Cortex of kidney (tissue), 1 donor: ENCODE measurements at places on chromosomes 7 and 10.

DNA sequence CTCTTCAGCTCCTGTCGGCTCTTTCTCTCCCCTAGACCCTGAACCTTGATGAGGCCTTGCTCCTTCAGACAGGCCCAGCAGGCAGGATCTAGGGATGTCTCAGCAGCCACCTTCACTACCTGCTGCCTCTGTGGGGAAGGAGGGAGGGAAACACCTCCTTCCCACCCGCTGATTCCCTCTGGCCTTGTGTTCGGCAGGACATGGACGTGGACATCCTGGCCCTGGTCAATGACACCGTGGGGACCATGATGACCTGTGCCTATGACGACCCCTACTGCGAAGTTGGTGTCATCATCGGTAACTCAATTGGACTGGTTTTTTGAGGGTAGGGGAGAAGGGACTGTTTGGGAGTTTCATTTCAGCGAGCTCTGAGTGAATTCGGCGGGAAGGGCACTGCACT is 20.3 kb downstream of the HKDC1 start:
- DNase-seq: no peak

DNA sequence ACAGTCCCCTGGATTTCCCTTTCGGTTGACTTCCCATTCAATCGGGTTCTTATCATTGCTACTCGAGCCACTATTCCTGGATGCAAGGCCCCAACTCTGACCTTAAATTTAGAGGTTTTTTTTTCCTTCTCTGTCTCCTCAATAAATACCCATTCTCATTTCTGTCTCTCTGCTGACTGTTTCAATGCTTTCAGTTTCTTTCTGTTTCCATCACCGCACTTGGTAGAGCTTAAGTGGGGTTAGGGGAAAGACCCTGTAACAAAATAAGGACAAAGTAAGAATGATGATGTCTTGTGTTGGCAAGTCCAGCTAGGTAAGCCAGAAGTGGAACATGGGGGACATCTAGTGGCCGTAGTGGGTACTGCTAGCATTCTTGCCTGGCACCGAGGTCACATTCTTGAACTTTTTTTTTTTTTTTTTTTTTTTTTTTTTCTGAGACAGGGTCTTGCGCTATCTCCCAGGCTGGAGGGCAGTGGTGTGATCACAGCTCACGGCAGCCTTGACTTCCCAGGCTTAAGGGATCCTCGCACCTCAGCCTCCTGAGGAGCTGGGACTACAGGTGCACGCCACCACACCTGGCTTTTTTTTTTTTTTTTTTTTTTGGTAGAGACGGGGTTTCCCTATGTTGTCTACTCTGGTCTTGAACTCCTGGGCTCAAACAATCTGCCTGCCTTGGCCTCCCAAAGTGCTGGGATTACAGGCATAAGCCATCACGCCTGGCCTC is 40.3 kb downstream of the ZC3HC1 start:
- DNase-seq: no peak

DNA sequence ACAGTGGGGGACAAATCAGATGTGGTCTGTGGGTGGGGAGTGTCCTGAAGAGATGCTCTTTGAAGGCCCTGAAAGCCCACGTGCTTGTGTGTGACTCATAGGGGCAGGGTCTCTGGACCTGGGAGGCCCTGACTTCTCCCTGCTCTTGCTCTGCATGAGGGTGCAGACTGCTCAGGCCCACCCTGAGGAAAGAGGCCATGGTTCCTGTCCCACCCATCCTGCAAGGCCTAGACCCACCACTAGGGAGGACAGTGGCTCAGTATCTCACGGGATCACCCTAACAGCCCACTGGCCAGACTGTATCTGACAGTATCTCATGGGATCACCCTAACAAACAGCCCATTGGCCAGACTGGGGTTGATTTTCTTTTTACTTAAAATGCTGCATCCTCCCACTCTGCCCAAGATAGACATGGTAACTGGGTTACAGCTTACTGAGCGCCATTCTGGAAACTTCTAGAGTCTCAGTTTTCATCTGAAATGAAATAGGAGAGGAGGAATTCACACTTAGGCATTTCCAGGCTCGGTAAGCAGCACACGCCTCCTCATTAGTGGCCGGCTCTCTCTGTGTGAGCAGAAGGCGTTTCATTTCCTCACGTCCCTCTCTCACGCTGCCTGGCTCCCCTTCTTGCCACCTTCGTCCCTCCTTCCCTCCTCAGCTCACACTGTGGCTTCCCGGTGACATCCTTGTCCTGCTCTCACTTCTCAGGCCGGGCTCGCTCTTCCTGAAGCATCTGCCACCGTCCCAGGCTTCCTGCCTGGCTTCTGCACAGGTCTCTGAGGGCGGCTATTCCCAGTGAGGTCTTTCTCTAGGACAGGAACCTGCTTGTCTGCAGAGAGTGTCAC is 242.6 kb downstream of the GLRX3 start:
- DNase-seq: no peak

- DNase-seq: no peak
Observed at GRCh38 chr7:44564606-44565005, 9.1 kb downstream of the DDX56 start.
